Activated CD4-positive, alpha-beta T cell treated with anti-CD3 and anti-CD28 coated beads, Interleukin-2, amount 10 ng/mL, durations not matched to agents 7 days and 5 days (primary cell): ENCODE measurements at places on chromosomes 4 and X. TPM values are rescaled to one million over a fixed set of nuclear protein-coding genes. Genes with fewer than 3 reads are reported as not detected.

DNA sequence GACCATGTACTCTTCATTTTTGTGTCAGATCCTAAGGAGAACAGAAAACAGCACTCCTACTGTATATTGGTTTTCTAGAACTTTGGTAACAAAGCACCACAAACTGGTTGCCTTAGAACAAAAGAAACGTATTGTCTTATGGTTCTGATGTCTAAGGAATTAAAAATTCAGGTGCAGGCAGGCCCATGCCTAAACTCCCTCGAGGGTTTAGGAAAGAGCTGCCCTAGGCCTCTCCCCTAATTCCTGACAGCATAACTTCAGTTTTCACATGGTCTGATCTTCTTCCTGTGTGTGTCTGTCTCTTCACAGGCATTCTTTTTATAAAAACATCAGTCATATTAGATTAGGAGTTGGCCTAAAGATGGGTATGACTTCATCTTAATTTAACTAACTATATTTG, 1093.6 kb downstream of the TECRL start:
- DNase-seq: no peak

GRCh38 chr4:119526786-119527550, 101.6 kb downstream of the PDE5A start:
- no peak for DNase-seq

Gene POU4F2
- total RNA-seq: not detected

DNA sequence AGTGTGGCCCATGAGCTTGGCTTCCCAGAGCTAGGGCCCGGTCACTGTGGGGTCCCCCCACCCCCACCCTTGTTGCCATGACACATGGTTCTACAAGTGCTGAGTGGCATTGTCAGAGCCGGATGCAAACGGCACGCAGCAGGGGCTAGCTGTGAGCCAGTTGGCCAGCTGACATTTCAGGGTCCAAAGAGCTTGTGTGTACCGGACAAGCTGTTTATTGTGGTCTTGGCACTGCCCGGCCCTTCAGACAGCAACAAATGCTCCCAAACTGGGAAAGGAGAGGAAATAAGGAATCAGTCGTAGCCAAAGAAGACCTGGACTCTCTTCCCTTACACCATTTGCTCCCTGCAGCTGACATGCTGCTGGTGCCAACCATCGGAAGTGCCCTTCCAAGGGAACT, 36.8 kb downstream of the TSC22D3 start:
- no peak for DNase-seq

DNA sequence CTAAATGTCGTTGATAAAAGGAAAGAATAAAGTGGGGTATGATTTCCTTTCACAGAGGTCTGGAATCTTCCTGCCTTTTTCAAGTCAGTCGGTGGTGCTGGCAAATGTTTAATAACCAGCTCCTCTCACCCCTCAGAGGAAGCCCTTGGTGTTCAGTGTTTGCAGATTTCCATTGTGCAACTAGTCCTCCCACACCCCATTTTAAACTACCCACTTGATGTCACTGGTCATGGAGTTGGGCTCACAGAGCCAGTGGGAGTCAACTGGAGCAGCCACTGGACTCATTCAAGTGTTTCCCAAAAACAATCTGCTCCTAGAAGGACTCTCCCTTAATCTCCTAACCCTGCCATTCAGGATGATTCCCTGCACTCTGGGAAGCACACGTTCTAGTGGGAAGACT, 149.2 kb downstream of the PTTG2 start:
- no peak for DNase-seq
